ENCODE measurements at places on chromosomes 13 and 19.

DNA sequence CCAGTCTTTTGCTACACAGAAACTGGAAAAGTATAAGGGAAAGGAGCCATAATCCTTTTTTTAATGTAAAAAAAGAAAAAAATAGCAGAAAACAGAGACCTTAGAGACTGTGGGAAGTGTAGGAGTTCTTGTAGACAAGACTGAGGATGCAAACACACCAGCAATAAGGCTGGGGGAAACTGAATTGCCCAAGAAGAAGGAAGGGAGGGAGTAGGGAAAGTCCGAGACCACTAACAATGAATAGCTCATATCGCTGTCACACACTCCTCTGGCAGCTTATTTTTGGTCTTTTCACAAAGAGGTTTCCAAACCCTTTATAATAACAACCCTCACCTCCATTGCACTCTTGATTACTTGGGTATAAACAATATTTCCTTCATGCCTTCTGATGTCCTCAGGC, 952.0 kb downstream of the SLITRK5 start:
- no peak for DNase-seq

DNA sequence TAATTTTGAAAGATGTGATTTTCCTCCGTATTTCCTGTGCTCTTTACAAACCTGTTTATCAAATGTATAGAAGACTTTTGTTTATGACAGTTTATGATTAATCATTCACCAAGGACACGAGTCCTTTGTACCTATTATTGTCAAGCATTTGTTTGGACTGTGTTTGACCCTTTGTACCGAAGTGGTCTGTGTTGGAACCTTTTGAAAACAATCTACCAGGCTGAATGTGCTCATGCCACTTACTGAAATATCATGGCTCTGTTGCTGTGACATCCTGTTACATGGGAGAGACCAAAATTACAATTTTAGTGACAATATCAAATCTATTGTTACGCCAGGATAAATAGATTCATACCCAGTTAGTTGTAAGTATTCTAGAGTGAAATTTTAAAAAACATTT, 193.6 kb downstream of the IRS2 start:
- no peak for DNase-seq

- no peak for DNase-seq
Measured at GRCh38 chr13:99316657-99317256, 9.6 kb upstream of the GPR183 start.

- DNase-seq = no peak
Measured at GRCh38 chr13:46492946-46493345, 60.0 kb upstream of the LRCH1 start.

GRCh38 chr13:60412909-60413616, 16.0 kb downstream of the TDRD3 start:
- no peak for DNase-seq

DNA sequence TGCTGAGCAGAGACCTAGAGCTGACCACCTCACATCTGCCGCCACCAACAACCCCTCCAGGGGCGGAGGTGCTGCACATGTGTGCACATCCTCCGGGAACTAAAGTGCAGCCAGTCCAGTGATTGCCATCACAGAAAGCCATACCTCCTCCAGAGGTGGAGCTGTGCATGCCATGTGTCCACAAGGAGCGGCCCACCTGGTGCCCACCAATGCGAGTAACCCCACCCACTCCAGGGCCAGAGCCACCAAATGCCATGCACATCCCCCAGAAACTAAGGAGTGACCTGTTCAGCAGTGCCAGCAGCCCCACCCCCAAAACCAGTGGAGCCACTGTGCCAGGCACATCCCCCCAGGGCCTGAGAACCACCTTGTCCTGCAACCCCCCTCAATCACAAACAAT, 557.9 kb downstream of the UQCRFS1 start:
- DNase-seq = no peak

- DNase-seq = no peak
Measured at GRCh38 chr13:37413161-37413560, 185.4 kb downstream of the POSTN start.

- no peak for DNase-seq
Measured at GRCh38 chr13:100314132-100314910, 225.4 kb downstream of the PCCA start.

- no peak for DNase-seq
Measured at GRCh38 chr13:95049772-95050171, 251.5 kb downstream of the ABCC4 start.

DNA sequence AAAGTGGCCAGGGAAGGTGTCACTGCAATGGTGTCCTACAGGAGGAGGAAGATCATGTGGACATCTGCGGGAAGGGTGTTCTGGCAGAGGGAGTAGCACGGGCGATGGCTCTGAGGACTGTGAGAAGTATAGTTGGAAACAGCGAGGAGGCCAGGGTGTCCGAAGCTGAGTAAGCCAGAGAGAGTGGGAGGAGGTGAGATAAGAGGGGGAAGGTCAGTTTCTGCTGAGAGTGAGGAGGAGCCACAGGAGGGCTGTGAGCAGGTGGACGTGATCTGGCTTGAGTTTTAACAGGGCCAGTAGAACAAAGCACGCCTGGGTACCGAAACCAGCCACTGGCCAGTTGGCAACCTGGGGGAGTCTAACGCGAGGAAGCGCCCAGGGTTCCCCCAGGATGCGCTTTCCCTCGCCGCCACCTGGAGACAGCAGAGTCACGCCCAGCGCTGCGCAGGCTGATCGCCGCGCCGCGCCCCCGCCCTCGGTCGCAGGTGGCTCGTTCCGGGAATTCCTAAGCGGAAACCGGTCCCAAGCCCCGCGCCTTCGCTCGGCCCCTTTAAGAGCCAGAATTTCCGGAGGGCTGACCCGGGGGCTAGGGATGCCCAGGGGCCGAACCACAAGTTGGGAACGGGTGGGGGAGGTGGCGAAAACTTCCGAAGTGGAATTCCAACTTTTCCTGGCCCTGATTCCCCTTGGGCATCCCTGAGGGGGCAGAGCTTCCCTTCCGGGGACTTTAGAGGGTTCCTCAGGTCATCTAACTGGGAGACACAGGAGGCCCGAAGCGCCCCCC, 1.1 kb upstream of the LSR start:
- DNase-seq = peak; percentile 75
